ENCODE measurements at places on chromosomes 3 and 15.

DNA sequence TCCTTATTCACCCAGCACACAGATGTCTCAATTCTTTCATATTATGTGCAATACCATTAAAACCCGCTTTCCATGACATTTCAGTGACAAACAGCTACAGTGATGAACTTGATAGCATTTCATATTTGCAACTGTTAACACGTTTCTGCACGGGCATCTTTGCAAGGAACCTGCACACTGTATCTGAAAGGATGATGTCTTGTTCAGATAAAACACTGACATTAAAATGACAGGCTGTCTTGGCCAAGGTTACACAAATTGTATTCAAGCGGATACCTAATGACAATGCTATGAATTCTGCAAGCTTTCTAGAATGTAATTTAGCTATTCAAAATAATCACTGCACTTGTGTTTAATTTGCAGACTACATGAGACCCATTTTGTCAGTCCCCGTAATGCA lies 529.2 kb downstream of the FOXP1 start:
- no peak for DNase-seq

DNA sequence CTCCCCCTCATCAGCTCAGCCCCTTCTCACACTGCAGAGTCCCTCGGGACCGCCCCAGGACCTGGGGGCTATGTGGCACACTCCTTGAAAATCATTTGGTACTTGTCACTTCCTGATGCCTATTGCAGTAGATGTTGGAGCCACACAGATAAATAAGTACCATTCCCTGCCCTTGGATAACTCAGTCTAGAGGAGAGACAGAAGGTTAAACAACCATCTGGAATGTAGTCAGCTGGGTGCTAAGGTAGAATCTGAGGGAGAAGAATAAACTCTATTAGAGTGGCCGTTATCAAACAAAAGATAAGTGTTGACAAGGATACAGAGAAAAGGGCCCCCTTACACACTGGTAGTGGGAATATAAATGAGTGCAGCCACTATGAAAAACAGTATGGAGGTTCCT lies 112.3 kb upstream of the NR2E3 start:
- DNase-seq = no peak

- DNase-seq = no peak
Measured at GRCh38 chr3:192685801-192686200, 41.5 kb downstream of the FGF12 start.

- no peak for DNase-seq
Measured at GRCh38 chr3:171982828-171983227, 56.5 kb upstream of the FNDC3B start.

DNA sequence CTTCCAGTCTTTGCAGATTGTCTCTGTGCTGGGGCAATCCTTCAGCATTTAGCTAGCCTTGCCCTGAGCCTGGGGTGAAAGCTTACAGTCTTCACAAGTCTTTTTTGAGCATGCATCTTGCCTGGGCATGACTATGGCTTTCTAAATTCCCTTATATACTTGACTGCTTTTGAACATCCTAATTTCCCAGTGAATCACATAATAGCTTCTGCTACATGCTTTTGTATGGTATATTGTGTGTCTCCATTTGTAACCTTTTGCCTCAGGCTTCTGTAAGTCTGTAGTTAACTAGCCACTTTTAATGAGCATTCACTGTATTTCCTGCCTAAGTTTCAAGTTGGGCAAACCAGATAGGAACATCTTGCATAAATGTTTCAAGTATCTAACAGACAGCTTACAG lies 76.8 kb downstream of the CHCHD4 start:
- no peak for DNase-seq

GRCh38 chr15:98719137-98719740 lies 70.9 kb downstream of the IGF1R start:
- no peak for DNase-seq

DNA sequence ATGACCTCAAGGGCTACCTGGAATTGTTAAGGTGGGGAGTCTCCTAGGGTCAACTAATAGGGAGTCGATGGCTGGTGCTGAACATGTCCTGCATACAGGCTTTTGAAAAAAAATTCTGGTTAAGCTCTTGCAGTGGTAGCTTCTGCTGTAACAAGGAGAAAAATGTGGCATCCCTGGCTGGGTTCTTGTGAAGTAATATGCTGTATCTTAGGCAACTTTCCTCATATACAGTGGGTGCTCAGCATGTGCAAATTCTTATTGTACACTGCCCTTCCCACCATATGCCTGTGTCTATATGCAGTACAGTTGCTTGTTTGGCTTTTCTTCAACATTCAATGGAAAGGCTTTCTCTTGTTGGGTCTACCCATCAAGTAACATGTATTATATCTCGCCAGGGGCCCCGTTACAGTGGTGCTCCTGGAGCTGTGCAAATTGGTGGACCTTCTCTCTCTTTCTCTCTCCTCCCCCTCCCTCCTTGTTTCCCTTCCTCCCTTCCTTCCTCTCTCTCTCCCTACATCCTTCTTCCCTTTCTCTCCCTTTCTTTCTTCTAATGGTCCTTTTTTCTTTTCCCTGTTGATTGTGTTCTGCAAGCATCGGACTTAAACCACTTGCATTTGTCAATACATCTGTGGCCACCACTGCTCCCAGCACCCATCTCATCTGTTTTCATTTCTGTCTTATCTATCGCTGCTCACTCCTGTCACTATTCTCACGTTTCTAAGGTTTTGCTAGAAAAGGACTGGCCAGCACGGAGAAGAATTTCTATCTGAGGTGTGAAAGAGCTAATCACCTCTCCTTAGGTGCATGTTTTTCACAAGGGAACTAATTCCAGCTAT lies 35.2 kb downstream of the TGFBR2 start:
- no peak for DNase-seq

- no peak for DNase-seq
Measured at GRCh38 chr15:56804279-56804678, 71.0 kb upstream of the ZNF280D start.

DNA sequence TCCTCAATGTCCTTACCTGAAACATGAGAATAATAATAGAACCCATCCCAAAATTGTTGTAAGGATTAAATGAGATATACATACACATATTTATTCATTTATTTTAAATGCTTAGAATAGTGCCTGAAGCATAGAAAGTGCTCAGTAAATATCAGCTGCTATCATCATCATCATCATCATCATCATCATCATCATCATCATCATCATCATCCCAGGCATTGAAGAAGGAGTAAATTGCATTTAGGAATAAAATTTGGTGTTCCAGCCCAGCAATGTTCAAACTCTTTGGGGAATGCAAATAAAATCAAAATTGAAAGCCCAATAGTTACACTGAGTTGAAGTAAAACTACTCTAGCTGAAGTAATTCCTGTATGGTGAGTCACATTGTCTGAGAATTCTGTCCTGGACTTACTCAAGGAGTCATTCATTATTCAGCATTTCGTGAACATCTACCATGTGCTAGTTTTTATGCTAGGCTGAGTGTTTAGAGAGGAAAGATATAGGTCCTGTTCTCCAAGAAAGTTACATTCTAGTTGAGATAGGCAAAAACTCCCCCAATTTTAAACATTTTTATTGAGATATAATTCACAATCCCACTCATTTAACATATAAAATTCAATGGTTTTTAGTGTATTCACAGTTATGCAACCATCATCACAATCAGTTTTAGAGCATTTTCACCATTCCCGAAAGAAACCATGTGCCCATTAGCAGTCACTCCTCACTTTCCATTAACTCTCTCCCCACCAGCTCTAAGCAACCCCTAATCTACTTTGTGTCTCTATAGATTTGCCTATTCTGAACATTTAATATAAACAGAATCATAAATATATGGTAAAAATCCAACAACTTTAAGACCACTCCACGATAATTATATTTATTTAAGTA lies 107.2 kb downstream of the FRMD5 start:
- no peak for DNase-seq

DNA sequence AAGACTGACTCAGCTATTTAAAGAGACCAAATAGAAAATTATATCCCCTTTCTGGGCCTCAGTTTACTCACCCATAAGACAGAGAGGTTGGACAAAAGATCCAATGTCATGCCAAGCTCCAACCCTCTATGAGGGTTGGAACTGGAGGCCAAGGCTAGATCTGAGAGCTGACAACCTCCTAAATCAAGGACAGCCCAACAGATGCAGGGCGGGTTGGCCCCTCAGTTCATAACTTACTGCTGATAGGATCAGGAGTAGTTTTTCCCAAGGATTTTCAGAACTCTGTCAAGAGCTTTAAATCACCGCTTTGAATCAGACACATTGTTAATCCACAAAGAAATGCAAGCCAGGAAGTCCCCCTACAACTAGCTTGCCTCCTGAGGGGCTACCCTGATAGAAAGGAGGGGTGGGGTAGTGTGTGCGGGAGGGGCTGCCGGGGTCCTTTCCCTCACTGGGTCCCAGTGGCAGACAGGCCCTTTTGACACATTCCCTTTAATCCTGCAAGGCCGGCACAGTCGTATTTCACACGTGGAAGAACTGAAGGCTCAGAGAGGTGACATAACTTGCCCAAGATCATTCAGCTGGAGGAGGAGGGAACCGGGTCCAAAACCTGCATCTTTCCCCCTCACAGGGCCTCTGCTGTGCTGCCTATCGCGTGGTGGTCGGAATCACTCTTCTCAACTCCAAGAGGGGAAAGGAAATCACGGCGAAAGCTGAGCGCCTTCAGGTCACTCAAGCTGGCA lies 21.4 kb downstream of the BMF start:
- no peak for DNase-seq

- no peak for DNase-seq
Measured at GRCh38 chr3:122488262-122488973, 26.3 kb downstream of the KPNA1 start.

DNA sequence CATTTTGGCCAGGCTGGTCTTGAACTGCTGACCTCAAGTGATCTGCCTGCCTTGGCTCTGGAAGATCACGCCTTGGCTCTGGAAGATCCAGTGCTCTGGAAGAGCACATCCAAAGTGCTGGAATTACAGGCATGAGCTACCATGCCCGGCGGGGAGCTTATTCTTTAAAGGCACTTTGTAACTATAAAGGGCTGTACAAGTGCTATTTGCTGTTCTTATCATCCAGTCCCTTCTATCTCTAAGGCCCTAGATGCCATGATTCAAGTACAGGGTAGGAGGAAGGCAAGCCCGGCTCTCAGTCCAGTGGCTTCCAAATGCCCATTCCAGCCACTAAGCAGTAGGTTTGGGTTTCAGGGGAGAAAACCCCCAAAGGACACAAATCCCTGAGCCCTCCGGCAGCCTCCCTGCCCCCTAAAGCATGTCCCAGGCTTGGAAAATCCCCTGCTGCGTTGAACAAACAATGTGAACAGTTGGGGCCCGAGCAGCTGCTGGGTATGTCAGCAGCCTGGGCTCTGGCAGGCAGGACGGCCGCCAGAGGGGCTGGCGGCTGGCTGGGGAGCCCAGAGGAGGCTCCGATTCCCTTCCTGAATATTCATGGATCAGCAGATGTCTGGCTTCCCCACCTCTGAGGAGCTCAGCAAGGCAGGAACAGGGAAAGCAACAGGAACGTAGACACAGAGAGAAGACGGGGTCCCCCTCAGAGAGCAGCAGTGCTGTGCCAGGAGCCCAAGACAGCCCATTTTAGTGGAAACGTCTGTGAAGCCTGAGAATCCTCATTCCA lies 7.7 kb downstream of the IGDCC4 start:
- DNase-seq = no peak

DNA sequence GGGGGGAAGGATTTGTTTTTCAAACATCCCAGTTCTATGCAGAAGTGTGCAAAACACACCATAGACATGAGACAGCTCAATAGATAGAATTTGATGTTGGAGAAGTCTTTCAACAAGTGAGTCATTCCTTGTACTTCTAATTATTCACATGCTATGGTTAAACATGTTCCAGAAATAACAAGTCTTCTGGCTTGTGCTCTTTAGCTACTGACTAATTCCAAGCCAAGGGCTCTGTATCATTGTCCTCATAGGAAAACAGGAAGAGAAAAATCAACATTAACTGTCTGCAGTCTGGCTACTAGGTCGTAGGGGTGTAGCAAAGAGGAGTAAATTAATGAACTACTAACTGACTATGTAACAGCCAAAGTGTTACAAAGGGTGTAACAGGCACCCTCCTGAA lies 25.8 kb downstream of the LDHAL6B start:
- no peak for DNase-seq

GRCh38 chr3:37458162-37459120 lies 284.1 kb upstream of the LRRFIP2 start:
- DNase-seq = peak; percentile 33

DNA sequence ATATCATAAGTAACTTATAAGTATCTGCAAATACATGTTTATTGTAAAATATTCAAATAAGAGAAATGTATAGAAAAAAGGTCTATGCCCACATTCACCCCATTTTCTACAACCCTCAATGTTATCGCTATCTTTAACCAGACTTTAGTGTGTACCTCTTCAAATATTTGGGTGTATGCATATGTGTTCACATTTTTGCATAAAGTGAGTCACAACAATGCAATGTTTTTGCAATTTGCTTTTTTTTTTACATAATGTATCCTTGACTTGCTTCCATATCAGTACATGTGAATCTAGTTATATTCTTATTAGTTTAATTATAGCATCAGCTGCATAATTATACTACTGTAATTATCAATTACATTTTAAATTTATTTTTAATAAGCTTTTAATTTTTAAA lies 117.3 kb upstream of the LYSMD4 start:
- DNase-seq = no peak

GRCh38 chr3:81279481-81280379 lies 481.7 kb downstream of the GBE1 start:
- no peak for DNase-seq

DNA sequence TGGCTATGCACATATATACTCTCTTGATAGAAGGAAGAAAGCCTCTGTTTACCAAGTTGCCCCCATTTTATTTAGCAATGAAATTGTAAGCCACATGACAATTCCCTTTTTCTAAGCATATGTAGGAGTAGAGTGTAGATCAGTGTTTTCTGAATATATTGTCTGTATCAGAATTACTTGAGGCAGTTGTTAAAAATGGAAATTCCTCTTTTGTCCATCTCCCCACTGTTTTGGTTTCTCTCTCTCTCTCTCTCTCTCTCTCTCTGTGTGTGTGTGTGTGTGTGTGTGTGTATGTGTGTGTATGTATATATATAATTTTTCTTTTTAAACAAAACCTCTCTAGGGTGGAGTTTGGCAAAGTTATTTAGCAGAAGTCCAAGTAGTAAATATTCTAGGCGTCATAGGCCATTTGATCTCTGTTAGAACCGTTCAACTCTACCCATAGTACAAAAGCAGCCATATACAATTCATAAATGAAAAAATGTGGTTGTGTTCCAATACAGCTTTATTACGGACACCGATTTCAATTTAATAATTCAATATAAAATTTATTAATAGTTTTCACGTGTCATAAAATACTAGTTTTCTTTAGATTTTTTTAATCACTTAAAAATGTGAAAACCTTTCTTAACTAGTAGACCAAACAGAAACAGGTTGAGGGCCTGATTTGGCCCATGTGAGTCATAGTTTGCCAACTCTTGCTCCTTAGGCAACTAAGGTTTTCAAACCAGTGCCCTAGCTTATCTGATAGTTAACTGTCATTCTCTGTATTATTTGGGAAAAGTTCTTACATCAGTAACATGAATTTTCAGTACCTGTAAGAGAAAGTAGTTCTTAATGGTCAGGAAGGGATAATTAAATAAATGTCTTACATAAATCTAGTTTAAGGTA lies 39.8 kb downstream of the UBE2E1 start:
- DNase-seq = no peak

DNA sequence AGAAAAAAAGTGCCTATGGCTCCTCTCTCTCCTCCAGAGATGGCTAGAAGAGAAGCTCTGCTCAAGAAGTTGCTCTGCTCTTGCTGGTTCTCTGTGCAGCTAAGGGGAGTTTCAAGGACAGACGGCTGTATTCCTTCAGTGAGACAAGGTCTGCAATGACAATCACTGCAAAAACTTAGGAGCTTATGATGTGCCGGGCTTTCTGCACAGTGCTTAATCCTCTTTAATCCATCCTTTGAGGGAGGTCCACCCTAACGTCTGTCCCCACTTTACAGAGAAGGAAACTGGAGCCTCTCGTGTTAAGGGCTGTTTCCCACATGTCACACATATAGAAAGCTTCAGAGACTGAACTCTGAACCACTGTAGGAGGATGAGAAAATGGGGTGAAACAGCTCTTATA lies 260.6 kb downstream of the MEX3B start:
- DNase-seq = no peak

All from stimulated activated CD4-positive, alpha-beta T cell treated with anti-CD3 and anti-CD28 coated beads, Interleukin-1b, Interleukin-23, amount 100 ng/mL, for 48 hours (primary cell).